Activated CD4-positive, alpha-beta T cell treated with anti-CD3 and anti-CD28 coated beads, Interleukin-10, Interleukin-2, amounts not matched to agents 100 ng/mL and 50 ng/mL, durations not matched to agents 16 hours and 8 hours (primary cell): ENCODE measurements at places on chromosomes 5 and 9.

GRCh38 chr9:95494022-95494415, 22.8 kb downstream of the PTCH1 start:
- no peak for DNase-seq

GRCh38 chr9:35537913-35538312, 48.0 kb downstream of the RUSC2 start:
- DNase-seq: no peak

- DNase-seq: no peak
Observed at GRCh38 chr5:137833463-137833862, 34.2 kb upstream of the MYOT start.

DNA sequence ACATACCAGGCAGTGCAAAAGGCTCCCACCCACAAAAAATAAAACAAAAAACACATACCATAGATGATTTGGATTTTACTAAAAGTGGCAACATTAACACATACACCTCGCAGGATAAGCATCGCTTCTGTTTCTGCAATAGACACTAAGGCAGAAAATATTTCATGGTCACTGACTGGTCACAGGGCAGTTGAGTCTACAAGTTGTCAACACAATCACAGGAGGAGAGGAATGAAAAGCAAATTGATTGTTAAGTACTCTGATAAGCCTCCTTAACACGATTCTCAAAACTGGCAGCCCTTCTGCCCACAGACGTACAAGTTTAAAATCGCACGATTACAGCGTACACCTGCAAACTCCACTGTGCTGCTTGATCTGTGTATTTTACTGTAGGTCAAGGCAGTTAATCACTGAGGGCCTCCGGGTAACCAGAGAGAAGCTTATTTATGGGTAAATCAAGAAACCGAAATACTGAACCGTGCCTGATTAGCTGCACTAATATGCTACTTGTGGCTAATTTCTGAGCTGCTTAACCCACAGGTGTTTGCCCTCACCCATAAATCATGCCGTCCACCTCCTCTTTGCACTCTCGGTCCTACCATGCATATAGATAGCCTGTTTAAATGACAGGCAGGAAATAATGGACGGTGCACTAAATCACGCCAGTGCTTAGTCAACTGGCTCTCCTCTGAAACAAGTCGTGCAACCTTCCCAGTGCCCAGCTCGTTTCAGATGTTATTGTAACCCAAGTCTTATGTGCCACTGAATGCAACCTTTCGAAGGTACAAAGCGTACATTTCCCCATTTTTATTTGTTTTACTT, 659.4 kb upstream of the ADAMTS16 start:
- DNase-seq: no peak

GRCh38 chr9:118290116-118290515, 585.9 kb downstream of the TLR4 start:
- no peak for DNase-seq

GRCh38 chr9:77848897-77849296, 182.7 kb downstream of the GNAQ start:
- no peak for DNase-seq

- DNase-seq: no peak
Observed at GRCh38 chr9:96604004-96604319, 15.7 kb downstream of the CDC14B start.

DNA sequence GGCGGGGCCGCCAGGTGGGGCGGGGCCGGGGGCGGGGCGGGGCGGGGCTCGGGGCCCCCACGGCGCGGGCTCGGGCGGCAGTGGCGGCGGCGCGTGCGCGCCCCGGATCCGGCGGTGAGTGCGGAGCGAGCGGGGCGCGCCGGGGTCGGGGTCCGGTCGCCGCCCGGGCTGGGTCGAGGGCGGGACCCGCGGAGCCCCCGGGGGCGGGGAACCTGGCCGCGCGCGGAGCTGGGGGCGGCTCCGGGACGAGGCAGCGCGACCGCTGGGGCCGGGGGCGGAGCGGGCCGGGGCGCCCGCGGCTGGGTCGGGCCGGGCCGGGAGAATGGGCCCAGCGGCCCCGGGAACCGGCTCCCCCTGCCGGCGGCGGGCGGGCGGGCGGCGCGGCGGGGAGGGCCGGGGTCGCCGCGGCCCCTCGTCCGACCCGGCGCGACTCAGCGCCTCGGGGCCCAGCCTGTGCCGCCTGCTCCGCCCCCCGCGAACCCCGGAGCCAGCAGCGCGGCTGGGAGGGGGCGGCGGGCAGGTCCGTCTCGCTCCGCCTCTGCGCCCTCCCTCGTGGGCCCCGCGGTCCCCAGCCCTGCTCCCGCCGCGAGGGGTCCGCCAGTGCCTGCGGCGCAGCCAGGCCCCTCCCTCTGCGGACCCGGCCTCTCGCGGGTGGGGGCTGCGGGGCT, 3.1 kb downstream of the EGFL7 start:
- peak; percentile 32 for DNase-seq

DNA sequence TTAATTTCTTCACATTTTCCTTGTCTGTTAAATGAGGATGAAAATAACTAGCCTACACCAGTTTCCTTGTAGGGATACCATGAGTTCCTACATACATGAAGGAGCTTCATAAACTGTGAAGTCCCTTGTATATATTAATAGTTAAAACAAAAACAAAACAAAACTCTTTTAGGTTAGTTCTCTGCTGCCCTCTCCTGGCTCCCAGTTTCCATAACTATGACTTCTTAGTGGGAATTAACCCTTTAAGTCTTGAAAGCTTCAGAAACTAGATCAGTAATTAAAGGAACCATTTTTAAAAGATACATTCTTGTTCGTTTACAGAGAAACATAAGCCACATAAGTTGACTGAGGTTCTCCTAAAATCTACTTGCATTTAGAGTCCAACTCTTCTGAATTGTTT, 500.0 kb upstream of the C9orf72 start:
- DNase-seq: peak; percentile 2

DNA sequence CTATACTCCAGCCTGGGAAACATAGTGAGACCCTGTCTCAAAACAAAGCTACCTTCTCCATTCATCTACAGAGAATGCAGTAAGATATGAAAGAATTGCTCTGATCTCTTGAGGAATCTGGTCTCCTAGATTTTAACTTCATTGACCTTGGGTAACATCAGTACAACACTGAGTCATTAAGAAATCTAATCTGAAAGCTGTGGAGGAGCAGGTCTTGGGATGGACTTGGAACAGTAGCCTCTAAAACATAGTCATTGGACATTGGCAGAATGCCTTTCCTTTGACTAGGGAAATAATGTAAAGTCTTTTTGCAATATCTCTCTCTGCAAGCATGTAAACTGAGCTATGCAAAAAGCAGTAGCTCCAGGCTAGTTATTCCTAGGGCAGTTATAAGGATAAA, 58.1 kb downstream of the KCNN2 start:
- DNase-seq: no peak

- no peak for DNase-seq
Observed at GRCh38 chr9:36895744-36896260, 138.3 kb downstream of the PAX5 start.

- DNase-seq: peak; percentile 55
Observed at GRCh38 chr5:133113331-133114061, 61.7 kb downstream of the HSPA4 start.

DNA sequence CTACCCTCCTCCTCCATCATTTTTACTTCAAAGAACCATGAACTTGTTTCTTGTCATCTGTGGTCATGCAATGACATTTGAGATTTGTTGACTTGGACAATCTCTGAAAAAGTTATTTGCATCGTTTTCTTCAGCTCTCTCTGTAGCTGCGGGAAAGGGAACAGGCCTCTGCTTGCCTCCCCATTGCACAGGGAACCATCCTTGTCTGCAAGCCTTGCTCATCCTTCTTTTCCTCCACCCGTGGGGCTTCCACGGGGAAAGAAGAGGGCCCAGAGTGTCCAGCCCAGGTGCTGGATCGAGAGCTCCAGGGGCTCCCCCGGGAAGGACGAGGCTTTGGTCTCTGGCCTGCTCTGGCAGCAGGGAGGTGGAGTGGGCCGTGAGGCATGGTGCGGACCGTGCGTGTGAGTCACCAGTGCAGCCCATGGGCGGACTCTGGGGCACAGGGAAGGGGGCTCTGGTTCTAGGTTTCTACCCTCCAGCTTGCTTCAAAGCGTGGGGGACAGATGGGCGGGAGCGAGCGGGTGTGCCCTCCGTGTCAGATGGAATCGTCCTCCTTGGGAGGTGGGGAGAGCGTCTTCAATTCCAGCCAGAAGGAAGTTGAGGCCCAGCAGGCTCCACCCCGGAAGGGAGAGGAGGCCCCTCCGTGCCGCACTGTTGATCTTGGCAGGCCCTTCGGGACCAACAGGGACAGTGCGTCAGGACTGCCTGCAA, 6.0 kb upstream of the IRX4 start:
- no peak for DNase-seq
